Cerebellum (tissue), 4 donors: ENCODE measurements at places on chromosomes 4 and X. TPM values are rescaled to one million over a fixed set of nuclear protein-coding genes. Genes with fewer than 3 reads are reported as not detected.

Gene NUDT10
- total RNA-seq = 22.7 TPM

Gene CNKSR2
- 168 TPM for total RNA-seq

Gene PIN4
- total RNA-seq = 15.3 TPM

Gene MAGEB10
- not detected for total RNA-seq

Gene SLC49A3
- 0.36 TPM for total RNA-seq

Gene RTL5
- 5.2 TPM for total RNA-seq

Gene DMP1
- not detected for total RNA-seq

Gene TGIF2LX
- total RNA-seq = not detected

Gene MAGED4
- total RNA-seq = 55.0 TPM

Gene PAGE5
- total RNA-seq = not detected

Gene PRMT9
- 15.2 TPM for total RNA-seq

Gene TMEM31
- total RNA-seq = not detected

Gene AKAP14
- total RNA-seq = 2.4 TPM

Gene SPOCK3
- total RNA-seq = 66.6 TPM

Gene IDUA
- total RNA-seq = 16.7 TPM

Gene LIN54
- 22.0 TPM for total RNA-seq

Gene PDHA1
- 68.6 TPM for total RNA-seq

Gene ASB5
- 0.36 TPM for total RNA-seq

Gene PUDP
- 10.1 TPM for total RNA-seq

Gene PGM2
- total RNA-seq = 20.1 TPM

Gene FAM184B
- 2.3 TPM for total RNA-seq

Gene FAM156A
- 25.0 TPM for total RNA-seq

Gene SYP
- total RNA-seq = 85.9 TPM

Gene SOX3
- 1.5 TPM for total RNA-seq

Gene ZNF41
- total RNA-seq = 12.2 TPM

Gene SRPK3
- 0.18 TPM for total RNA-seq

Gene FGB
- total RNA-seq = 0.36 TPM

Gene AMBN
- total RNA-seq = not detected

Gene DSPP
- total RNA-seq = 0.09 TPM

Gene IGFBP7
- 26.9 TPM for total RNA-seq

Gene XKRX
- total RNA-seq = 0.27 TPM

Gene NAA11
- total RNA-seq = not detected

Gene GPR78
- 0.73 TPM for total RNA-seq

Gene MED14
- 55.6 TPM for total RNA-seq

Gene ENPEP
- total RNA-seq = 2.7 TPM

Gene ENPP6
- total RNA-seq = 1.2 TPM

Gene TIGD4
- 3.7 TPM for total RNA-seq

Gene CACNA1F
- total RNA-seq = 0.36 TPM

Gene GPR34
- total RNA-seq = 8.4 TPM

Gene KCTD8
- total RNA-seq = 24.0 TPM

Gene TMEM47
- total RNA-seq = 48.0 TPM

Gene EDA
- total RNA-seq = 4.8 TPM
